ENCODE measurements at places on chromosomes 6 and 20.

DNA sequence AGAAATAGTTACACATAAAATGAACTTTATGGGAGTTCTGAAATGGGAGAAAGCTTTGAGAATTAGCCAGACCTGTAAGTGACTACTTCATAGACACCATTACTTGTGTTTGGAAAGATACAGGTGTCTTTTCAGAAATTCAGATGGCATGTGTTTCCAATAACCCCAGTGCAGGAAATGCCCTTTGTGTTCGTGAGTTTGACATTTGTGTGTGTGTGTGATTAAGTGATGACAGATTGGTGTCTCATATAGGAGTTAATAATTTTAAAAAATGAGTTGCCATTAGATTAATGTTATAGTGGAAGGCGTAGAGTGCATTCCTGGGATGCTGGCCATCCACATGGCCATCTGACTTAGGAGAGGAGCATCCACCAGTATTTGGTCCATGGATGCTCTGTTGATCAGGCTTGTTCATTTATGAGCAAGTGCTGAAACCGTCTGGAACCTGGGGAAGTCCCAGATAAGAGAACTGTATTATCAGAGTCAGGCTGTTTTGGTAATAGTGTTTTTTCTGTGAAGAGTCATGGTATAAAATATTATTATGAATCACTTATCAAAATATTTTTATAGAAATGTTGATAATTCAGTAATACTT lies 3.1 kb downstream of the STK4 start:
- DNase-seq = peak; percentile 22

GRCh38 chr6:122068291-122068769 lies 331.1 kb upstream of the HSF2 start:
- no peak for DNase-seq

DNA sequence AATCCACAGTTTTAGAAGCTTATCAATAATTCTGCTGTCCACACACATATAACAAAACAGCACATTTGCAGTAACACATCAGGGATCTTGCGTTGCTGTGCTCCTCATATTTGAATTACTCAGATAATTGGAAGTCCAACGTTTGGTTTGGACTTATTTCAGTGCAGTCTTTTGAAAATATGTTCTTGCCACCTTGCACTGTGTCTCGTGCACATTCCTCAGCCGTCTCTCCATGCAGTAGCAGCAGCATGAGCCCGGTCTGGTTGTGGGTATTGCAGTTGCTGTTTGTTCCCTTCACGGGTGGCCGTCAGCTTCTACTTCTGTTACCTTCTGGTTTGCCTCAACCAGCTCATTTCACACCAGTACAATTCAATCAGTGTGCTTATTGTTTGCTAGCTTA lies 215.5 kb downstream of the SLC24A3 start:
- no peak for DNase-seq

- no peak for DNase-seq
These were observed 25.3 kb downstream of the SERAC1 start for GRCh38 chr6:158142789-158143188.

GRCh38 chr6:168132531-168133167 lies 53.6 kb upstream of the FRMD1 start:
- DNase-seq = no peak

DNA sequence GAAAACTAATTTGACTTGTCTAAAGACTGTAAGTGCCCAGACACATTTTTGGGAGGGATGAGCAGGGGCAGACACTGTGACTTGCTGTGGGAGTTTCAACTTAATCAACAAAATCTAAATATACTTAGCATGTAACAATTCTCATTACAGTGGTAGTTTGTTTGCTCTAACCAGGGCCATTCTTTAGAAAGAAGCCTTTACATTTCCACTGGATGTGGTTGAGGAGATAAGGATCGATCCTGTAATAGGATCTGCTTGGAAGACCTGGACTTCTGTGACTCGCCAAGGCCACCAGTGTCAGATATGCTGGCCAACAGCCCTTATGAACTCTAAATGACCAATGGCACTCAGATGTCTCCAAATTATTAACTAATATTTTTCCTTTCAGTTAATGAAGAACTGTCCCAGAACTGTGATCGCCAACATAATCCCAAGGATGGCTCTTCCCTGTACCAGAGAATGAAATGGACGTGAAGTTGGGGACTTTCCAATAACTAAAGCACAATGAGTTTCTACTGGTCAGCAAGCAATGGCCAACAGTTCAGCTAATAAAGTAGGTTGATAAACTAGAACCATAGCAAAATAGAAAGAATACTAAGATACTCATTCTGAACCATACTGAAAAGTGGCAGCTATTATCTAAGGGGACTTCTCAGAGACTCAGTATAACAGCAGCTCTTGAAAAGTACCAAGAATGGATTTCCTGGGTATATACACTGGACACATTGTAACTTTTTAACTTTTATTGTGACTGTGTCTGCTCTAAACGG lies 7.5 kb downstream of the SMLR1 start:
- DNase-seq = no peak

DNA sequence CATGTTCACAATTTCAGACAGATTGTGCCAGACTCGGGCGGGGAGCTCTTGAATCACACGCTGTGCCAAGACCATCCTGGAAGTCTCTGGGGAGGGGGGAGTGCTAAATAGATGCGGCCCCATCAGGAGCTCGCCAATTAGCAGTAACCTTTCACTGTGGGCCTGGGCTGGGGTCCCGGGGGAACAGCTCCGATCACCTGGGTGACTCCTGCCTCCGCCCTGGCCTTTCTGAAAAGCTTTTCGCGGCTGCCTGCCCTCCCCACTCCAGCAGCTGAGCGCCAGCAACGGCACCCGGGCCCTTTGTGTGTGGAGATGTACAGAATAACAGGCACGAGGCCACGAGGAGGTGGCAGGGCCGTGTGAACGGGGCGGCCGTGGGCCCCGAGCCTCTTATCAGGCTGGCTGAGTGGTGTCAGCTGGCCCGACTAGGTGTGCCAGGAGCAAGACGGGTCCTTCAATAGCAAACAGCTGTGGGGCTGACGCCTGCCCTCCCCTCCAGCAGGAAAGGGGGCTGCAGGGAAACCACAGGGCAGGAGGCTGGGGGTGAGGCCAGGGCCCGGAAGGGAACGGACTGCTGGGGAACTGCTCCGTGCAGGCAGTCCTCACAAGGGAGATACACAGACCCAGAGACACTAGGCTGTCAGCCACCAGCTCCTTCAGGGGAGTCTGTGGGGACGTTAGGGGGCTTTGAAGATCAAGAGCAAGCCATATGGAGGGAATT lies 56.8 kb downstream of the NOL4L start:
- DNase-seq = no peak

- no peak for DNase-seq
These were observed 39.1 kb upstream of the E2F3 start for GRCh38 chr6:20362623-20363022.

DNA sequence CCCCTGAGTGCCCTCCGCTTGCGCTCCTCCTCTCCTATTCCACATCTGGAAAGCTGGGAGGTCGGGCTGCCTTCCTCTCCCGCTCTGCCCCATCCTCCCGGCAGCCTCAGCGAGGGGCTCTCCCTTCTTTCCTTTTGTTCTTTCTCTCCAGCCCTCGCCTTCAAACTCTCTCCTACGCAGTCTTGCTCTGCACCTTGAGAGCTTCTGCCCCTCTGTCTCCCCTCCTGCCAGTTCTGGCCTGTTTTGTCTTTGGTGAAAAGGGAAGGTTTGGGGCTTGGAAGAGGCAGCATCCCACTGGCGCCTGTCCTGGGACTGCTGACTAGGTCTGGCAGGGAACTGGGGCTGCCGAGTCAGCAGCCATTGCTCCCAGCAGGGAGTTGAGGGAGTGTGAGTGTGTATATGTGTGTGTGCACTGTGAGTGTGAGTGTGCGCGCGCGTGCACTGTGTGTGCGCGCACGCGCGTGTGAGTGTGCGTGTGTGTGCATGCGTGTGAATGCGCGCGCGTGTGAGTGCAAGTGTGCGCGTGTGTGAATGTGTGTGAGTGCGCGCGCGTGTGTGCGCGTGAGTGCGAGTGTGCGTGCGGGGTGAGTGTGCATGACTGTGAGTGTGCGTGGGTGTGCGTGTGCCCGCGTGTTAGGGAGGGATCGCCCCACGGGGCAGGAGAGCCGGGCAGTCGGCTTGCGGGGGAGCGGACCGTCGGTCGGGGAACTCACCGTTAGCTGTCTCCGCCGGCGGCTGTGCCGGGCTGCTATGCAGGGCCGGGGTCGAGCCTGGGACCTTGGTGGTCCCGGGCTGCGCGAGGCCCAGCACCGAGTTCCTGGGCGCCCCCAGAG lies 523 bp downstream of the CPXM1 start:
- no peak for DNase-seq

DNA sequence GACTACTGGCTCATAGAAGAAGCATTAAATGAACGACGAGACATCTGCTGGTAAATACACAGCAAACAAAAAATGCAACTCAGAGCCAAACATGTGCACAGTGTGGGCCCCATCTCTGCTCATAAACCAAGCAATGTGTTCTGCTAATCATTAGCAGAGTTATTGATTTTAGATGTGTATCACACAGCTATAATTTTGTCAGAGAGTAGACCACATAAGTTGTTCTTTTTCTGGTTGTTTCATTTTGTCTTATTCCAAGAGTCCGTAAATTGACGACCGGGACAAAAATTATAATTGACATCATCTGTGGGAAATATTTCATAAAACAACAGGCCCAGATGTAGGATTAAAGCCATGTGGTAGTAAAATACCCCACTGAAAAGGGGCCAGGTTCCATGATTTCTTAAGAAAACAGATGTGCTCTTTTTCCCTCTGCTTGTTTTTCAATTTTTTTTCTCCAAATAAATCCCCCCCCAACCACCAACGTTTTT lies 423.6 kb downstream of the HAO1 start:
- no peak for DNase-seq

GRCh38 chr6:29641430-29642148 lies 8.6 kb upstream of the GABBR1 start:
- no peak for DNase-seq

GRCh38 chr6:105432797-105433196 lies 29.9 kb upstream of the PREP start:
- DNase-seq = no peak
